Activated naive CD4-positive, alpha-beta T cell treated with anti-CD3 and anti-CD28 coated beads for 36 hours (primary cell): ENCODE measurements at places on chromosomes 12 and 14. TPM values are rescaled to one million over a fixed set of nuclear protein-coding genes. Genes with fewer than 3 reads are reported as not detected.

Gene POLR3B
- 6.8 TPM for total RNA-seq

Gene AVPR1A
- not detected for total RNA-seq

Gene BBOF1
- 1.7 TPM for total RNA-seq

Gene ZNF219
- 9.2 TPM for total RNA-seq

Gene LRIG3
- not detected for total RNA-seq

Gene DBX2
- total RNA-seq: not detected

Gene ASPG
- total RNA-seq: not detected

Gene SPX
- 0.57 TPM for total RNA-seq

Gene HOXC9
- total RNA-seq: not detected

Gene DENND5B
- 0.37 TPM for total RNA-seq

Gene NEUROD4
- total RNA-seq: not detected

Gene C12orf50
- total RNA-seq: 0.07 TPM

- no peak overlapping the region for H3K4me3 ChIP-seq
- no peak for DNase-seq
- H3K27me3 ChIP-seq: peaks cover 28% of the 10 kb centered on the region
- H3K36me3 ChIP-seq: no peaks in the 10 kb centered on the region
- no peak overlapping the region for H3K27ac ChIP-seq
- H3K4me1 ChIP-seq: no peaks in the 10 kb centered on the region
Observed at GRCh38 chr12:49967777-49968250, 4.9 kb upstream of the AQP6 start.

GRCh38 chr14:102878970-102879460 lies 43.4 kb upstream of the AMN start:
- peak overlapping the region; percentile 51 for H3K27ac ChIP-seq
- H3K27me3 ChIP-seq: no peaks in the 10 kb centered on the region
- H3K4me3 ChIP-seq: no peak overlapping the region
- no peak for DNase-seq
- peaks cover 18% of the 10 kb centered on the region for H3K4me1 ChIP-seq

DNA sequence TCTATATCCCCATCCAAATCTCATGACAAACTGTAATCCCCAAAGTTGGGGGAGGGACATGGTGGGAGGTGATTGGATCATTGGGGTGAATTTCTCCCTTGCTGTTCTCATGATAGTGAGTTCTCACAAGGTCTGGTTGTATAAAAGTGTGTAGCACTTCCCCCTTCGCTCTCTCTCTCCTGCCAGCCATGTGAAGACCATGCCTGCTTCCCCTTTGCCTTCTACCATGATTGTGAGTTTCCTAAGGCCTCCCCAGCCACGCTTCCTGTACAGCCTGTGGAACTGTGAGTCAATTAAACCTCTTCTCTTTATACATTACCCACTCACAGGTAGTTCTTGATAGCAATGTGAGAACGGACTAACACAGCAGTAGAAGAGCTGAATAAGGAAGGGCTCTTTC lies 62.6 kb upstream of the VASH1 start:
- no peaks in the 10 kb centered on the region for H3K36me3 ChIP-seq
- no peaks in the 10 kb centered on the region for H3K4me1 ChIP-seq
- H3K4me3 ChIP-seq: no peak overlapping the region
- no peak for DNase-seq
- no peak overlapping the region for H3K27ac ChIP-seq
- H3K27me3 ChIP-seq: no peaks in the 10 kb centered on the region

DNA sequence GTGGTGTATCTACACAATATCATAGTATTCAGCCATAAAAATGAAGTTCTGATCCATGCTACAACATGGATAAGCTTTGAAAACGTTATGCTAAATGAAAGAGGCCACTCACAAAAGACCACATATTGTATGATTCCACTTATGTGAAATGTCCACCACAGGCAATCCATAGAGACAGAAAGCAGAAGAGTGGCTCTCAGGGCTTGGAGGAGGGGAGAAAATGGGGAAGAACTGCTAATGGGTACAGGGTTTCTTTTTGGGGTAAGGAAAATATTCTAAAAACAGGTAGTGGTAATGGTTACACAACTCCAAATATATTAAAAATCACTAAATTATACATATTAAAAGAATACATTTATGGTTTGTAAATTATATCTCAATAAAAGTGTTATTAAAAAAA lies 16.5 kb downstream of the SCNN1A start:
- no peaks in the 10 kb centered on the region for H3K36me3 ChIP-seq
- no peak overlapping the region for H3K27ac ChIP-seq
- H3K4me3 ChIP-seq: no peak overlapping the region
- peaks cover 23% of the 10 kb centered on the region for H3K4me1 ChIP-seq
- DNase-seq: no peak

DNA sequence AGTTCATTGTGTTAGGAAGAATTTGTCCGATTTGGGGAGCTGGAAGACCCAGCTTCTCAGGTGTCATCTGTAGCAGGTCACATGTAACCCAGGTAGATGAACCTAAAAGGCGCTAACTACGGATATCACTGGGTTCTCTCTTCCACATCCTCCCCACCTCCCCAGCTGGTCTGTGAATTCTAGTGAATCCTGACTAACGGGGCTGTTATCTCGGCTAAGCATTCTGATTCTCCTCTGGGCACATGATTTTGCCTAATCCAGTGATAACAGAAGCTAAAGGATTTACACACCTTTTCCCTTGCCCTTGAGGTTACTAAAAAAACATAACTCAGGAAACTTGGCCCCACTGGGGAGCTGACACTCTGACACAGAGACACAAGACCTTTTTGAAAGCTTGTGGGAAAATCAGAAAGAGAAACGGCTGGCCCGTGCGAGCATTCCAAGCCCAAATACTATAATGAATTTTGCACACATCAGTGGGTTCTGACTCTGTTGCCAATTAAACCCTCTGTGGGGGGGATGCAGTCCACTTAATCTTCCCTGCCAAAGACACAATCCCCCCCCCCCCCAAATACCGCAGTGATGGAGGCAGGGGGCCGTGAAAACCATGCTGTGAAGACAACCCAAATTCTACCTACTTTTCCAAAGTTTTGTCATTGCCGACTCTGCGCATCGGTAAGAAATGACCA lies 81.0 kb upstream of the FZD10 start:
- no peaks in the 10 kb centered on the region for H3K36me3 ChIP-seq
- no peaks in the 10 kb centered on the region for H3K27me3 ChIP-seq
- no peak for DNase-seq
- peaks cover 27% of the 10 kb centered on the region for H3K4me1 ChIP-seq

DNA sequence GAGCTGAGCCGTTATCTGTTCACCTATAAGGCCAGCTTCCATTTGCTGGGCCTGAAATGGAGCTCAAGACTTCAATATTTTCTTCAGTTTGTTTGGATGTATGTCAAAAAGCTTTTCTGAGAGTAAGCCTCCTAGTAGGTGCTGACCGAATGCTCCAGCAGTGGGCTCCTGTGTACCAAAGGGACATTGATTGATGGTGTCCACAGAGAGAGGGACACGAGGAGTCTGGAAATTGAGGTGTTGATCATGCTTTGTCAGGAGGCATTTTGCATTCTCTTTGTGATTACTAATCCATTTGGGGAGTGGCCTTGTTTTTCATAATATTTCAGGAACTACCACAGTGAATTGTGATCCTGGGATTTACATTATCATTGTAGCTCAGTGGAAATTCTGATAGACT lies 107.7 kb upstream of the SLC38A2 start:
- H3K27me3 ChIP-seq: no peaks in the 10 kb centered on the region
- H3K27ac ChIP-seq: no peak overlapping the region
- no peak for DNase-seq
- no peaks in the 10 kb centered on the region for H3K36me3 ChIP-seq

GRCh38 chr14:46887144-46887543 lies 235.6 kb upstream of the RPL10L start:
- H3K4me3 ChIP-seq: no peak overlapping the region
- no peaks in the 10 kb centered on the region for H3K36me3 ChIP-seq
- H3K27me3 ChIP-seq: no peaks in the 10 kb centered on the region
- H3K4me1 ChIP-seq: no peaks in the 10 kb centered on the region

GRCh38 chr14:22070119-22070982 lies 396.7 kb upstream of the OR4E1 start:
- H3K27ac ChIP-seq: peak overlapping the region; percentile 94
- peaks cover 41% of the 10 kb centered on the region for H3K4me1 ChIP-seq
- H3K4me3 ChIP-seq: peak overlapping the region; percentile 90
- peak; percentile 74 for DNase-seq
- H3K27me3 ChIP-seq: no peaks in the 10 kb centered on the region
- peaks cover 1% of the 10 kb centered on the region for H3K36me3 ChIP-seq

GRCh38 chr14:92503756-92504491 lies 9.7 kb upstream of the RIN3 start:
- H3K27me3 ChIP-seq: no peaks in the 10 kb centered on the region
- DNase-seq: no peak
- H3K4me1 ChIP-seq: peaks cover 4% of the 10 kb centered on the region
- H3K4me3 ChIP-seq: no peak overlapping the region
- H3K36me3 ChIP-seq: no peaks in the 10 kb centered on the region

- peaks cover 40% of the 10 kb centered on the region for H3K4me1 ChIP-seq
- no peaks in the 10 kb centered on the region for H3K27me3 ChIP-seq
- peaks cover 20% of the 10 kb centered on the region for H3K36me3 ChIP-seq
- H3K27ac ChIP-seq: no peak overlapping the region
- H3K4me3 ChIP-seq: no peak overlapping the region
Observed at GRCh38 chr12:130879781-130880389, 8.0 kb downstream of the RAN start.

DNA sequence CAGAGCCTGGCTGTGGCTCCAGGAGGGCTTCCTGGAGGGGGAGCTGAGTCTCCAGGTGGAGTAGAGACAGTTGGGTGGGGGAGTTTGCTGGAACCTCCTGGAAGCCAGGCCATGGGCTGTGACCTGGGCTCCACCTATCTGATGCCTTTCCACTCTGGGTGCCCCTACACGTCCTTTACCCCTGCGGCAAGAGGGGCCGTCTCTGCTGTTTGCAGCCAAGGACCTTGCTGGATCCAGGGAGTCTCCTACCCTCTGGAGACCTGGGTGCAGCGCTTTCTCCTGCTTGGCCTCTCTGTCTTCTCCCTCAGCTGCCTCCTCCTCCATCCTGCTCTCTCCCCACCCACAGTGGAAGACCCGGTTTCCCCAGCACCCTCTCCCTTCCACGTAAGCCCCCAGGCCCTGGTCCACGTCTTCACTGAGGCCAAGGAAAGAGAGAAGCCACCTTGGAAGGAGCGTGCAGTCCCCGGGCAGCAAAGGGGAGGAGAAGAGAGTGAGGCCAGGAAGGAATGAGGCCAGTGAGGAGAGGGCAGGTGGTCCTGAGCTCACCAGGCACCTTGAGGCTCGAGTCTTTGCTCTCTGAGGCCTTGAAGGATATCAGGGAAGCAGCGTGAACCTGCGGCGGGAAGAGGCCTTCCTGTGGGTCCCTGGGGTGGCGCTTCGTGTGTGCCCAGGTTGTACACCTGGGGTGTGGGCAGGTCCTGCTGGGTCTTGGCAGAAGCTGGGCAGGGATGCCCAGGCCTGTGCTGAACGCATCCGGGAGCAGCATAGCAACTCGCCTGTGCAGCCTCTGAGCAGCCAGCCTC lies 294.3 kb upstream of the RTL1 start:
- no peak for DNase-seq
- H3K27ac ChIP-seq: no peak overlapping the region
- H3K27me3 ChIP-seq: no peaks in the 10 kb centered on the region
- H3K4me3 ChIP-seq: no peak overlapping the region

DNA sequence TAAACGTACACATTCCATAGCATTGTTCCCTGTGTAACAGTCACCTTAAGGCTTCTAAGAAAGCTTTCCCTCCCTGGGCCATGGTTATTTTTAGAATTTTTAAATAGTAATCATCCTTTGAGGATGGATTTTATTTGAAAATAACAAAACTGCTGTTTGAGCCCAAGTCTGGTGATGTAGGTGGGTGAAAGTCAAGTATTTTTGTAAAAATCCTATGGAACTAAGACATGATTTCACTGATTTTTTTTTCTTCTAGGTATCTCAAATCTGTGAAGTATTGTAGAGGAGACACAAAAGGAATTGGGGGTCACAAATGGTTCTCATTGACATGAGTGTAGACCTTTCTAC lies 1.4 kb downstream of the ISCU start:
- H3K36me3 ChIP-seq: peaks cover 43% of the 10 kb centered on the region
- H3K27me3 ChIP-seq: no peaks in the 10 kb centered on the region
- peak overlapping the region; percentile 94 for H3K27ac ChIP-seq
- H3K4me3 ChIP-seq: peak overlapping the region; percentile 100
- peaks cover 61% of the 10 kb centered on the region for H3K4me1 ChIP-seq
- DNase-seq: no peak

- H3K36me3 ChIP-seq: peaks cover 5% of the 10 kb centered on the region
- no peaks in the 10 kb centered on the region for H3K27me3 ChIP-seq
- H3K4me1 ChIP-seq: peaks cover 27% of the 10 kb centered on the region
Observed at GRCh38 chr12:39616251-39616650, 3.4 kb downstream of the ABCD2 start.

- no peaks in the 10 kb centered on the region for H3K4me1 ChIP-seq
- H3K36me3 ChIP-seq: no peaks in the 10 kb centered on the region
- H3K27me3 ChIP-seq: no peaks in the 10 kb centered on the region
- H3K4me3 ChIP-seq: no peak overlapping the region
- H3K27ac ChIP-seq: no peak overlapping the region
Observed at GRCh38 chr14:29893989-29894388, 33.7 kb downstream of the PRKD1 start.

DNA sequence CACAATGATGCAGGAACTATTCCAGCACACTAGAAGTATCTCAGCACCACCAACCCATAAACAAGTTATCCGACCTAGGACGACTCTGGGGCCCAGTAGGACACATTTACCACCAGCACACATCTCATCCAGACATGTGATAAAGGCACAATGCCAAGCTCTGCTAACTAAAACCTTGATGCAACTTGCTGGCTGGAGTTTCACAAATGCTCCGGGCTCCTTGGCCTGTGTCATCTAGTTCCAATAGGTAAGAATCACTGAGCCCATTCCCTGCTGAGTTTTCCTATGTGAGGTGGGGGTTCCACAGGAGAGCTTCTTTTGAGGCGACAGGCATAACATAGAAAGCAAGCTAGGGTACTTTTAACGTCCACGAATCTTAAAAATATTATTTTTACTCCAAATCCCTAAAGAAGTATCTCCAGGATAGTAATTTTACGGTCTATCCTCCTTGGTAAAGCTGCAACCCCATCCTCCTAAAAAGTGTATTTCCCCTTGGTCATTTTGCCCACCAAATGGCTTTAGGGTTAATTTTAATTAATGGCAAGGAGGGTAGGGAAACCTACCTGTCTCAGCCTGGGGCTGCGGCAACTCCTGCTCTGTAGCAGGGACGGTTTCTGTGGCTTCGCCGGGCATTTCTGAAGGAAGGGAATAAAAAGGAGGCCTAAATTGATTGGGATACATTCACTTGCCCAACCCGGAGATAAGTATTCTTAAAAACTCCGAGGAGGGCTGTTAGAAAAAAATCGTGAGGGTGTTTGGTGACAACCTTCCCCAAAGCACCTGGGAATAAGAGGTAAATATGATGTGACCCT lies 1.0 kb downstream of the NACA start:
- peak; percentile 44 for DNase-seq
- H3K27me3 ChIP-seq: no peaks in the 10 kb centered on the region
- H3K4me3 ChIP-seq: peak overlapping the region; percentile 99
- H3K36me3 ChIP-seq: peaks cover 81% of the 10 kb centered on the region

- no peaks in the 10 kb centered on the region for H3K36me3 ChIP-seq
- H3K4me1 ChIP-seq: peaks cover 25% of the 10 kb centered on the region
- no peaks in the 10 kb centered on the region for H3K27me3 ChIP-seq
- H3K27ac ChIP-seq: no peak overlapping the region
- no peak for DNase-seq
Observed at GRCh38 chr12:112122823-112123690, 2.3 kb upstream of the TRAFD1 start.
